ENCODE measurements at places on chromosomes 2 and 18.

DNA sequence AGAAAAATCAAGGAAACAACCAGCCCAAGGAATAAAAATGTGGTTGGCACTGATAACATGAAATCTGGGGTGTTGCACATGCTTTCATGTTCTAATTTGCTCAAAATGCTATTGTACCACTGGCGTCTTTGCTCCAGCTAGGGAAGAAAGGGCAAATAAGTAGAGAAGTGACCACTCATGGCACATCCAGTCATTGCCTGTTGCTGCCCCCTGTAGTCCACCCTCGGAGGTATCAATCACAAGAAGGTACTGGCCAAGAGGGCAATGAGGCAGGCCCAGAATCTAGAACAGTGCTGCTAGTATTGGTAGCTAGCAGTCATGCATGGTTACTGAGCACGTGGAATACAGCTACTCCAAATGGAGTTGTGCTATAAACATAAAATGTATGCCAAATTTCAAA is 213.4 kb downstream of the CDCA7 start:
- no peak for DNase-seq

DNA sequence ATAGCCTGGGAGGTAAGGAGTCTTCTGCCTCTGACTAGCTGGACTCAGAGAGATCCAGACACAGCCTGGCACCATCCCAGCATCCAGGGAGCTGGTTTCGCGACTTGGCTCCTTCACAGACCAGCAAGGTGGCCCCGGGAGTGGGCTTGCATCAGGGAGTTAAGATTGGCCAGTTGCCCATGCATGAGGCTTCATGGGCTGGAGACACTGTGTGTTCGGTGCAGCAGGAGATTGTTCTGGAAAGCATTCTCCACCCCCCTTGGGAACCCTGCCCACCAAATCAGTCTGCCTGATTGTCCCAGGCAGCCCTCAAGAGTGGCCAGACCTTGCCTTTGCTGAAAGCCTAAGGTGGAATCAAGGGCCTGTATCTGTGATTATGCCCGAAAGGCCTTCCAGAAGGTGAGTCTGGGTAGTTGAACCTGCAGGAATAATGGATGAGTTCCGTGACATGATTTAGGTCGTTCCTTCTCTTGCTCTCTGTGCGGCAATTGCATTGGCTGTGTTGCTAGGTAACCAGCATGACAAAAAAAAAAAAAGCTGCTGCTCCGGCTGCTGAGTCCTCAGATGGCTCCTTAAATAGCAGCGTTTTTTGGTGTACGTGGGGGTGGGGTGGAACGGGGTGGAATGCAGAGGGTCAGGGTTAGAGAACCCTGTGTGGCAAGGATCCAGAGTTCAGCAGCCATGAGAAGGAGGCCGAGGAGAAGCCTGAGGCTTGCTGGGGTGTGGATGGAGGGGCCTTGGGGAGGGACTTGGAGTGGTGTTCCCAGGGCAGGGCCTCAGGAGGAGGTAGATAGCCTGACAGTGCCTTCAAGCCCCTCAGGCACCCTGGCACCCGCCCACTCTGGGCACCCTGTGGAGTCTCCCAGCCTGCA is 93.0 kb upstream of the MCFD2 start:
- DNase-seq, result no peak

GRCh38 chr2:118842661-118843482 is 4.6 kb downstream of the EN1 start:
- DNase-seq, result no peak

GRCh38 chr2:54704688-54705605 is 18.5 kb upstream of the EML6 start:
- DNase-seq, result no peak

DNA sequence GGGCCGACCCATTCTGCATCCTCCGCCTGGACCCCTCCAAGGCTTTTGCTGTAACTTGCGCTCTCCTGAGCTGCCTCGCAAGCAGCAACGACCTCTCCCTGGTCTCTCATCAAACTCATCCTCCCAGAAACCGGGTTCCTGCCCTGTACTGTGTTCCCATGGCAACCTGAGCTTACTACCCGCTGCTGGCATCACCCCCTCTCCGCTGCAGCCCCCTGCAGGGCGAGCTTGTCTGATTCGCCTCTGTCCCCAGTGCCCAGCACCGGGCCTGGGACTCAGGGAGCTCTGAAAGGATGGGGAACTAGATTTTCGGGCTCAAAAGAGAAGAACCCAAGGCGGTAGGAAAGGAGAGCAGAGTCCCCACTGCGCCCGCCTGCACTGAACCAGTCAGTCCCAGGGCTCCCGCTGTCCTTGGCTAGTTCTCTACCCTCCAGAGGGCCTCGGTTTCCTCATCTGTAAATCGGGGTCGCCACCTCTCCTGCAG is 463 bp downstream of the HS1BP3 start:
- DNase-seq, result no peak

- DNase-seq, result no peak
Observed at GRCh38 chr2:118846953-118847761, at the start of gene EN1. Gene EN1 (minus strand): TSS chr2:118847648. CDS start chr2:118847167, 481 bp downstream.

Measured in stimulated activated CD4-positive, alpha-beta T cell treated with anti-CD3 and anti-CD28 coated beads, Interleukin-1b, Interleukin-23, amount 100 ng/mL, for 24 hours (primary cell).